Right atrium auricular region (tissue), 2 donors: ENCODE measurements at places on chromosomes 3 and 15.

DNA sequence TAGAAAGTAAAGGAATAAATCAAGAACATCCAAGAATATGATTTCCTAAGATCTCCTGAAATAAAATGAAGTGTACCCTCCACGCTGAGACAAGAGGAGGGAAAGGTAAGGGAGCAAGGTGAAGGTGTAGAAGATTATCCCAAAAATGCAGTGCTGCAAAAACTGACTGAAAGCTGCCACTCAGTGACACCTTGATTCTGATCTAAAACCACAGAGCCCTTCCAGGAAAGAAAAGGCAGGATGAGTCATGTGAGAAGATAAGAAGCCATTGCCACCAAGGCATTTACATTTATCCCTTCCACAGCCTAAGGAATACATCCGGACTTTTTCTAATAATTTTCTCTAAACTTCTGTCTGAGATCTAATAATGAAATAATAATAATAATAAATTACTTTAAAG is 49.9 kb downstream of the IGSF11 start:
- no peak for DNase-seq

DNA sequence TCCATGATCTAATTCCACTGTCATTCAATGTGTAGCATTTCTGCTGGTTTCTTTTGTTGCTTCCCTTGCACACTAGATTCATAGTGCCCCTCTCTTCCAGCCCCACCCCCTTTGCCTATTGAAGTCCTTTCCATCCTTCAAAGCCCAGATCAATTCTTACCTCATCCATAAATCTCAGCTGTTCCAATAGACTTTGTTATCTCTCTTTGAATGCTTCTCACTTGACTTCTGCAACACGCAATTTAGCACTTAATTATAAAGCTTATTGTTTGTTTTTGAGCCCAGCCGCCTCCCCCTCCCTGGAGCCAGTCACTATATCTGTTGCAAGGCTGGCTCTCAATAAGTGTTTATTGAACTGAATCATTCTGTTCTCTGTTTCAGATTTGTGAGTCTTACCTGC is 174.6 kb upstream of the TBL1XR1 start:
- no peak for DNase-seq

GRCh38 chr3:105800320-105800719 is 68.5 kb downstream of the CBLB start:
- DNase-seq: no peak

DNA sequence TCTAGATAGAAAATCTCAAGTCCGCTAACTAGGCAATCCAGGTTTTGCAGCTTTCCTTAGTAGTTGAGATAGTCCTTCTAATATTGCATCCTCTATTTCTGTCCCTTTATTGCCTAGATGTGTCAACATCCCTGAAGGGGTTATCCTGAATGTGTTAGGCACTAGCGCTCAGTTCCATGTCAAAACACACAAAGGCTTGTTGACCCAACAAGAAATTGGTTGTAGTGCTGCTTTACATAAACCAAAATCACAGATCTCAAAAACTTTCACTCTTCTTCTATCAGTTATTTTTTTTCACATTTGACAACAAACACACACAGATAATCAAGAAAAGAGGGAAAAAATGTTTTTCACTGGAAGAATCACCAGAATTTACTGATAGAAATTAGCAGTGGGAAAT is 51.4 kb upstream of the SOX2 start:
- no peak for DNase-seq

GRCh38 chr3:124059580-124059979 is 67.7 kb upstream of the ROPN1 start:
- DNase-seq: no peak

- DNase-seq: no peak
Observed at GRCh38 chr3:139770577-139770976, 92.8 kb upstream of the NMNAT3 start.

GRCh38 chr15:86021281-86022264 is 58.1 kb upstream of the AGBL1 start:
- DNase-seq: no peak

- no peak for DNase-seq
Observed at GRCh38 chr15:74768771-74769342, 13.0 kb upstream of the CSK start.

DNA sequence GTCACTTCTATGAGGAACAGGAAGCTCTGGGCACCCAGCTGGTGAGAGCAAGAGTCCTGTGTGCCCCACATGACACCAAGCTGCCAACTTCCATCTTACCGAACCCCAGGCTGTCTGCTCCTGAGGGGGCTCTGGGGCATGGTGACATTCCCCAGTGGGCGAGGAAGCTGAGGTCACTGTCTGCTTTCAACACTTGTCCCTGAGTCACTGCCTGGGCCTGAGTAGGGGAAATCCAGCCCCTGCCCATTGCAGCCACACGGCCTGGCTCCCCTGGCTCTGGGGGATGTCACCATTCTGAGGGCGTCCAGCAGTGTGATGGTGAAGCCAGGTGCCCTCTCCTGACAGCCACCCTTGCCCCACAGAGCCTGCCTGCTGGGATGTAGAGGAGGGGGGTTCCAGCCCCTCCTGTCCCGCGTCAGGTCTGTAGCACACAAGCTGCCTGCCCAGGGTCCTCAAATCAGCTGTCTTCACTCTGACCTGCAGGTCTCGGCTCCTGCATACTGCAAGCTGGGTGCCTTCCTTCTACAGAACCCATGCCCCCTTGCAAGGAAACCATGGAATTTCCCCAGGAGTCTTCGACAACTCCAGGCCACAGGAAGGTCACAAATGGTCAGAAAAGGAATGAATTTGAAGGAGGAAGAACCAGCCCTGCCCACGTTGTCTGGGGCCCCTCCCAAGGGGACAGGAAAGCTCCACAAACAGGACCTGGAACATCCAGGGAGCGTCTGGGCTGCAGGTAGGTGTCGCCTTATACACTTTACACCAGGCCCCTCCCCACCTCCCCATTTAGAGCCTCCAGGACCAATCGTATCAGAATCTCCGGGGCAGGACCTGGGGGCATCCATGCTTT is 69.9 kb upstream of the GATM start:
- DNase-seq: no peak

DNA sequence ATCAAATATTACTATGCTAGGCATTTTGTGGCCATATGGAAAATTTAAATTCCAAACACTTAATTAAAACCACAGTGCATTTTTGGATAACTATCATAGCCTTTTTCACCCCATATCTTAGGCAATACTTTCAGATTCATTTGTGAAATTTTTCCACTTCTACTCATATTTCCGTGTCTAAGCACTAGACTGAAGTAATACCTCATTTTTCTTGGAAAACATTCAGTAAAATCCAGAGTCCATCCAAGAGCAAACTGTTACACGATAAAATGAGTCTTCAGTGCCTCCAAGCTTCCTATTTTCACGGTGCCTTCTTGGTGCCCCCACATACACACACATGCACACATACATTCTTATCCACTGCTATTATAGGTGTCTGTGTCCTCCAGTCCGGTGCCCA is 845.9 kb downstream of the TBL1XR1 start:
- no peak for DNase-seq

DNA sequence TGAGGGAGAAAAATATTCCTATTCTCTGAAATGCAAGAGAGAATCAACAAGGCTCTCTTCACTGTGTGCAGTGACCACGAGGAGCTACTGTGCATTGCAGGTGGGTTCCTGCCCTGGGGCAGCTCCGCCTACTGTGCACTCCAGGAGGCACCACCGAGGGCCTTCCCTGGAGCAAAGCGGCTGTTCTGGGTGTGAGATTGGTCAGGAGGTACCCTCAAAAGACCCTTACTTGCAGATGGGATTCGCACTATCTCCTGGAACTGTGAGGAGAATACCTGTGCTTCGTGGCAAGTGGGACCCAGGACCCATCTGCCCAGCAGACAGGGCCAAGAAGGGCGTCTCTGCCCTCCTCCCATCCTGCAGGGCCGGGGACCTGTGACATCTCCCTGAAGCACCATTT is 68.9 kb downstream of the CYFIP1 start:
- no peak for DNase-seq

GRCh38 chr3:58077596-58078285 is 69.5 kb downstream of the FLNB start:
- DNase-seq: no peak

DNA sequence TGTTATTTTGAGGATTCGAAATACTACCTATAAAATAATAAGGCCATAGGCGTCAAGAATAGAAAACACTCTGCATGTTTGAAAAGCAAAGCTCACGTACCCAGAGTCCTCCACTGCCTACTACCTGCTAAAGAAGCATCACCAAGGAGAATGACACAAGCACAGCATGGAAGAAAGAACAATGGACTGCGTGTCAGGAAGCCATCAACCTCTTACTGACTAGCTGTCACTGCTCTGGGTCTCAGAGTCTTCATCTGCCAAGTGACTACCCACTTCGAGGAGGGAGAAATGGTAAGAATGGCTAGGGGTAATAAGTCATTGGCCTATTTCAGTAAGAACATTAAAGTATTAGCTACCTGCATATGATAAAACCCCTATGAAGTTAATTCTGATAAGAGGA is 49.4 kb downstream of the CLASP2 start:
- DNase-seq: no peak

GRCh38 chr15:98257290-98257689 is 296.8 kb downstream of the ARRDC4 start:
- no peak for DNase-seq

- DNase-seq: no peak
Observed at GRCh38 chr3:11619946-11620652, 23.6 kb downstream of the VGLL4 start.

- no peak for DNase-seq
Observed at GRCh38 chr3:13492048-13492447, 11.9 kb downstream of the HDAC11 start.

- no peak for DNase-seq
Observed at GRCh38 chr3:194686816-194687637, 1.3 kb downstream of the FAM43A start.

DNA sequence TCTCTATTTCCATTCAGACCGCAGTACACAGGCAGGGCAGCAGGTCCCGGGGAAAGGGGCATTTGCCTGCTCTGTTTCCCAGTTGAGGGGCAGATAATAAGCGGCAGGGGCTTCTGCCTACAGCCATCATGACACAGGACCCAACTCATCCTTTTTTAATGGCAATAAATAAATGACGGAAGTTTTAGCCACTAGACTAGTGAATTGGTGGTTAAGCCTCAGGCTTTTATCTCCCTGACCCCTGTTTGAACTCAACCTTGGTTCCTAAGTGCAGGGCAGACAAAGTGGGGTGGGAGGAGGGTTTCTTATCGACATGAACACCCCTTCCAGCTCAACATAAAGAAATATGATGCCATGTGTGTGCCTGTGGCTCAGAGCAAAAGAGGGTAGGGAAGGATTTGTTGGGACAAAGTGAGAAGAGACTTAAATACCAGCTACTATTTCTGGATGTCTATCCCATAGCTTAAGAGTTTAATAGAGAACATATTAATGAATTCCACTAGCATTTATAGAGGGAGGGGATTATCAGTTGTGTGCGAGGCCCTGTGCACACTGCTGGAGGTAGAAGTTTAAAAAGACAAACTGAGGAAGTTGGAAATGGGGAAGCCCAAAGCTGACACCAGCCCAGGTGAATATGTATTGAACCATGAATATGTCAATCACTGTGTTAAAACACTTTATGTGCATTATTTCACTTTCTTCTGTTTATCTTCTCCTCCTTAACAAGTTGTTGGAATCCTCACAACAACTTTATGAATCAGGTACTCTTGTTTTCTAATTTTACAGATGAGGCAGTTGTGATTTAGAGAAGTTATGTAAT is 939.4 kb downstream of the MCTP2 start:
- no peak for DNase-seq
